DMS153 (cell line): ENCODE measurements at places on chromosomes 16 and 17.

DNA sequence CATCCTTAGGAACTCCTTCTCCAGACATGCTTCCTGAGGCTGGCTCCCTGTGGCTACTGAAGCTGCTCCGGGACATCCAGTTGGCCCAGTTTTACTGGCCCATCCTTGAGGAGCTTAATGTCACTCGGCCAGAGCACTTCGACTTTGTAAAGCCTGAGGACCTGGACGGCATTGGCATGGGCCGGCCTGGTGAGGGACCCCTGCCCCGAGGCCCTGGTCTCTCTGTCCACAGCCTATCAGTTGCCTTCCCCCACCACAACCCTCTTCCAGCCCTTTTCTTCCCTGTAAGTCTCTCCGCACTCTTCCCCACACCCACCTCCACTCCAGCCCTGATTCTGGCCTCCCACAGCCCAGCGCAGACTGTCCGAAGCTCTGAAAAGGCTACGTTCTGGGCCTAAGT, 2.0 kb downstream of the TNK1 start:
- DNase-seq, result no peak

- DNase-seq, result no peak
Observed at GRCh38 chr16:152141-153128, at the start of gene HBZ. Gene HBZ (plus strand): TSS chr16:152644. CDS start chr16:152910, 266 bp downstream.

DNA sequence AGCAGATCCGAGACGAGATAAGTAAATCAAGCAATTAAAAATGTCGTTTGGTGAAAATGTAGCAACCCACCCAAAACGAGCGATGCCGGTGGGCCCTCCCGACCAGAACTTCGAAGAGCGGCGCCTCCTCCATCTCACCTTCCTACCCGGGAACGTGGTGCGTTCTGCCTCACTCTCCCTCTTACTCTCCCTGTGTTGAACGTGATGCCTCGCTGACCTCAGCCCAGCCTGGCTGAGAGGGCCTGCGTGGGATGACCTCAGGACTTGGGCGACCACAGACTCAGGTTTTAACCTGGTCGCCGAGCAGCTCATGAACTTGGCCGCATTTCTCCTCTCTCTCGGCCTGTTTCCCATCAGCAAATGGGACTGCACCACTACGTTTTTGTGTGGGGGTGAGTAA, 69.7 kb upstream of the RPL38 start:
- DNase-seq, result no peak

- DNase-seq, result no peak
Observed at GRCh38 chr16:1393613-1394176, 20.8 kb downstream of the UNKL start.

GRCh38 chr16:56672761-56673536, 3.3 kb downstream of the MT1H start:
- DNase-seq, result no peak
